ENCODE measurements at places on chromosomes 16 and 17. TPM values are rescaled to one million over a fixed set of nuclear protein-coding genes. Genes with fewer than 3 reads are reported as not detected.

DNA sequence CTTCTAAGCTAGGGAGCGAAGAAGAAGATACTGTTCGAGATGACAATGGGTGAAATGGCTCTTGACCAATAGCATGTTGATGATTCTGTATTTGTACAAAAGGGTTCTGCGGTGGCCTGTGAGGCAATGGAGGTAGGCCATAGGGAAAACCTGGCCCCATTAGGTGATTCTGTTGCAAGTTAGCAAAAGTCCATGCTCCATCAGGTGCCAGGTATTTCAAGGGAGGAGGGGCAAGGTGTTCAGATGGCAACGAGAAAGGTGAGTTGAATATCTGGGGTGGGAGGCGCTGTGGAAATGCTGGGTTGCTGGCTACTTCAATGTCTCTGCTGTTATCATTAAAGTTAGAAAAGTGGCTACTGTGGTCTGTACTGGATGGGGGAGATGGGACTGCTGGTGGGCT lies 62.8 kb downstream of the CACNG1 start:
- no peak for DNase-seq

- DNase-seq: no peak
Measured at GRCh38 chr16:24164416-24164815, 91.7 kb upstream of the CACNG3 start.

- no peak for DNase-seq
Measured at GRCh38 chr17:39759204-39759603, 21.5 kb downstream of the GRB7 start.

DNA sequence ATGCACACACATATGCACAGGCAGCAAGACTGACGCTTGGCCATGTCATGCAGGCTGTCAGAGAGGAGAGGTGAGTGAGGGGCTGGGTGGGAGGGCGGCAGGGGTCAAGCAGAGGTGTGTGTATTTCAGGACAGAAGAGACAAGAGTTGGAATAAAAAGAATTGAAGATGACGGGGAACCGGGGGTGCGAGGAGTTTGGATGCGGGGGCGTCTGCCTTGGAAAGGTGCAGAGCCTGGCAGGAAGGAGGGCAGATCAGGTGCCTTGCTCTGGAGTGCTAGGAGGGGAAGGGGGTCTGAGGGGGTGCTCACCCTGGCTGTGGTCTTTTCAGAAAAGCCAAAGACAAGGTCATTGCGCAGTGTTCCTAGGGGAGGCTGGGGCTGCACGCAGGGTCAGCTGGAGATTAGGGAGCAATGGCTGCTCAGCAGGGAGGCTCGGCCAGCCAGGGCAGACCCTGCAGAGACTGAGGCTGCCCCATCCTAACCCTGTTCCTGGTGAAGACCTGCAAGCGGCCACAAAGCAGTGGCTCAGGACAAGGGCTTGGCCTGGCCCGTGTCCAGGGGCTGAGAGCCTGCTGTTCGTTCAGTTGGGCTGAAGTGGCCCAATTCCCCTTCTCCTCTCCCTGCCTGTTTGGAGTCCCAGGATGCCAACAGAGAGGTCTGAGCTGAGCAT lies 23.7 kb upstream of the CBX4 start:
- DNase-seq: no peak

DNA sequence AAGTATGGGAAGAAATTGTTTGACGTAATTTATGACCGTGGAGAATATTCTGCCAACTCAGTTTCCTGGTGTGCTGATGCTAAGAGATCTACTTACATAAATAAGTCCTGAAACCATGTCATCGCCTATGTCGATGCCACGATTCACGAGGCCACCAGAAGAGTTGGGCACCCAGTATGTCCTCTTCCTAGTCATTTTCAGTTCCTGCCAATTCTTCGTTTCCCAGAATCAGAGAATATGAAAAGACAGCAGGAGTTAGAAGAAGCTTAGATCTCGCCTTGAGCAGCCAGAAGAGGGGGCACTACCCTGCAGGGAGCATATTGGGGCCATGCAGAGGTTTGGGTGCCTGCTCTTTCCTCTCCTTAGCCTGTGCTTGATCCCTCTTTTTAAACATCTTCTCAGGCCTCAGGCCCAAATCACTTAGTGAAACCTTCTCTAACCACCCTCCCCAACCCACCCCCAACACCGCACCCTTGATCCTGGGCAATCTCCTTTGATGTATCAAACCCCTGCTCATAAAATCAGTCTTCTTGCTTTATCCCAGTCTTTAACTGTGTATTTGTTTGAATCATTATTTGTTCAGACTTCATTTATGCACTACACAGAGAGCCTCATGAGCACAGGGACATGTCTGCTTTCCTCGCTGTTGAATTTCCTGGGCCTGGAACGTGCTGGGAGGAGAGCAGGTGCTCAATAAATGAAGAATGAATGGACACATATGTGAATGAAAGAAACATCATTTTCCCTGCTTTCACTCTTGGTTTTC lies 12.2 kb upstream of the LONP2 start:
- peak; percentile 45 for DNase-seq

GRCh38 chr16:56356276-56357240 lies 68.8 kb downstream of the AMFR start:
- DNase-seq: peak; percentile 86

GRCh38 chr16:14500791-14501190 lies 129.3 kb downstream of the PARN start:
- DNase-seq: no peak

DNA sequence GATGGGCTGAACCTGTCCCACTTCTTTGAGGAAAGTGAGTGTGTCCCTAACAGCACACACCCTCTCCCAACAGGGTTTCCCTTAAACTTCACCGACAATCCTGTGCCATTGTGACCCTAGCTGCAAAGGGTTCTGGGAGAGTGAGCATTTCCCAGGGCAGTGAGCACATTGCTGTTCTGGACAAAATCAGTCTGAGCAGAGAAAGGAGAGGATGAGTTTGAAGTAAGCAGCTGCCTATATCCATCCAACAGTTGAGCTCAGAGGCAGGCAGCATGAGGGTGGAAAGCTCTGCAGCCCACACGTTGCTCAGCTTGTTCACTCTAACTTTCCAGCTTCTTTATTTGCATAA lies 296.5 kb upstream of the MAF start:
- no peak for DNase-seq

ZNF385C gene
- total RNA-seq: 0.81 TPM

DNA sequence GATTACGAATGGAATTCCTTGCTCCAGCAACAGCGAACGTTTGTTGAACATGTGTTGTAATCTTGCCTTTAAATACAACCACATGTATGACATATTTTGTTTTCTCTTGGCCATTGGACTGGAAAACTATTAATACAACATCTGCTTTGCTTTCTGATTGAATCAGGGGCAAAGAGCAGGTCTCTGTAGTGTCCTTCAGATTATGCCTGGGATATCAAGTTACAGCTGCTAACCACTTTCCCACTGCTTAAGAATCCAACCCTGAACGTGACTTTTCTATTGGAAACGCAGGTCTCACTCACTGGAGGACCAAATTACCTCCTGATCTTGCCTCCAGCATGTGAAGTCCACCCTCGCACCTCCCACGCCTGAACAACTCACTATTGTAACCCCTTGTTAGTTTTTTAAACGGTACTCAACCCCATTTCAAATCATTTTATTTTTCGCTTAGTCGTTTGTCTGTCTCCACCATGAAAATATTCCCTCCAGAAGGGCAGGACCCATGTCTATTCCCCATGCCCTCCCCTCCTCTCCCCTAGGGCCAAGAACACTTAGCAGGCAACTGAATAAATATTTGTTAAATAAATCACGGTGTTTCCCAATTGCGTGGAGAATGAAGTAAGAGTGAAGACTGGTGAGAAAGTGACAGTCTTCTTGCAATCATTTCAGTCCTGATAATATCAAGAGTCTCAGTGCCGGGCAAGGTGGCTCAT lies 57.4 kb upstream of the MRTFB start:
- DNase-seq: peak; percentile 84

GRCh38 chr17:7704601-7705268 lies at the start of gene EFNB3:
Gene EFNB3 (plus strand): TSS chr17:7705202. CDS start chr17:7705599, 397 bp downstream.
- no peak for DNase-seq

- peak; percentile 89 for DNase-seq
Measured at GRCh38 chr17:17514993-17515933, 19.1 kb upstream of the RASD1 start.

- no peak for DNase-seq
Measured at GRCh38 chr16:79184464-79185030, 416.0 kb downstream of the MAF start.

ASB16 gene
- not detected for total RNA-seq

- DNase-seq: no peak
Measured at GRCh38 chr16:47660540-47660939, 199.4 kb downstream of the PHKB start.

ZNF423 gene
- total RNA-seq: 0.20 TPM

- peak; percentile 14 for DNase-seq
Measured at GRCh38 chr17:10875984-10876555, 38.2 kb upstream of the PIRT start.

GRCh38 chr16:3400446-3400778 lies 392 bp downstream of the ZSCAN32 start:
- DNase-seq: no peak

KRTAP4-7 gene
- not detected for total RNA-seq

SLFN5 gene
- total RNA-seq: 52.8 TPM

- no peak for DNase-seq
Measured at GRCh38 chr16:66670691-66671388, 25.7 kb downstream of the CMTM4 start.

DOC2A gene
- 0.62 TPM for total RNA-seq

GRCh38 chr17:67602974-67603373 lies 114.8 kb upstream of the NOL11 start:
- DNase-seq: peak; percentile 55

GRCh38 chr16:27052007-27052406 lies 14.7 kb upstream of the C16orf82 start:
- peak; percentile 4 for DNase-seq

DNA sequence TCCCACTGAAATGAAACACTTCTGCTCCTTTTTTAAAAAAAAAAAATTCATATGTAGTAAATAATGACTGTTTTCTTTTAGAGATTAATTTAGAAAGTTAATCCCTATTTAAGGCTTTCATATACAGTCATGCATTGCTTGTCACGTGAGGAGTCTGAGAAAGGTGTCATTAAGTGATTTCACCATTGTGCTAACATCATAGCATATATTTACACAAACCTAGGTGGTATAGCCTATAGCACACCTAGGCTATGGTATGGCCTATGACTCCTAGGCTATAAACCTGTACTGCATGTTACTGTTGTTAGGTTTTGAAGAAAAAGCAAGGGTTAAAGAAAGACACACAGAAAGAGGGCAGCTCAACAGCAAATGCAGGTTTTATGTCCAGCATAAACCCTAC lies 13.7 kb downstream of the PPY start:
- no peak for DNase-seq

TAT gene
- not detected for total RNA-seq

Measured in M059J (cell line).